ENCODE measurements at places on chromosomes 1 and 21.
A peak's percentile ranks its signal among the peaks of the same experiment; 100 is the strongest.

GRCh38 chr1:112172294-112172882 lies 182.9 kb upstream of the KCND3 start:
- DNase-seq: peak; percentile 37

DNA sequence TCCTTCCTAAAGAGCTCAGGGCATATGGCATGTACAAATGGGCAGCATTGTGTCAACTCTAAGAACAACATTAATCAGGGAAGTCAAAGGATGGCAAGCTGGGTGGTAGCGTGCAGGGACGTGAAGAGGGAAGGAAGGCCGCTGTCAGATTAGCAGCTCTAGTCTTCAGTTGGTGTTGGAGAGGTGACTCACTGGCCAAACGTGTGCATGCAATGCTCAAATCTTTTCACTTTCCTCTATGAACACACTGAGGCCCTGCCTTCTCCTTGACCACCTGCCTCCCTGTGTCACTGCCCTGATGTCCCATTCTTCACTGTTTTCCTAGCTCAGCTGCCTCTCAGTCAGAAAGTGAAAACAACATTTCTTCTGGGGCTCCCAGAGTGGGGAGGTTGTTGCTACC lies 5.9 kb upstream of the PIGR start:
- peak; percentile 89 for DNase-seq

DNA sequence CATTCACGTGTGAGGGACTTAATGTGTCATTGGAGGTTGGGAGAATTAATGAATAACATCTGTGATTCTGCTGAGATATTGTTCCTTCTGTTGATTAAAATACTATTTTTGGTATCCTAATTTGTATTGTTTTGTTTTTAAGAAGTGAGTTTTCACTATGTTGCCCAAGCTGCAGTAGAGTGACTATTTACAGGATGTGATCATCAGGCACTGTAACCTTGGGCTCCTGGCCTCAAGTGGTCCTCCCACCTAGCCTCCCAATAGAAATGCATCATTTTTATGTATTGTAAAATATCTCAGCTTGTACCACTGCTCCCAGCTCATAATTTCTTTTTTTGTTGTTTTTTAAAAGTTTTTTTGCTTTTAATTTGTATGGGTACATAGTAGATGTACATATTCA lies 14.3 kb downstream of the ALG6 start:
- DNase-seq: no peak

GRCh38 chr1:76864383-76864782 lies 2.9 kb upstream of the ST6GALNAC5 start:
- no peak for DNase-seq

- no peak for DNase-seq
Observed at GRCh38 chr1:14404862-14405301, 193.6 kb upstream of the KAZN start.

GRCh38 chr1:43505077-43505780 lies 25.5 kb upstream of the PTPRF start:
- DNase-seq: no peak

- DNase-seq: no peak
Observed at GRCh38 chr21:45278156-45278911, 9.4 kb downstream of the POFUT2 start.

- DNase-seq: no peak
Observed at GRCh38 chr1:52153898-52154297, 12.0 kb downstream of the ZFYVE9 start.

- DNase-seq: no peak
Observed at GRCh38 chr1:64041371-64042131, 161.9 kb upstream of the UBE2U start.

- no peak for DNase-seq
Observed at GRCh38 chr1:195981448-195982139, 626.6 kb downstream of the KCNT2 start.

DNA sequence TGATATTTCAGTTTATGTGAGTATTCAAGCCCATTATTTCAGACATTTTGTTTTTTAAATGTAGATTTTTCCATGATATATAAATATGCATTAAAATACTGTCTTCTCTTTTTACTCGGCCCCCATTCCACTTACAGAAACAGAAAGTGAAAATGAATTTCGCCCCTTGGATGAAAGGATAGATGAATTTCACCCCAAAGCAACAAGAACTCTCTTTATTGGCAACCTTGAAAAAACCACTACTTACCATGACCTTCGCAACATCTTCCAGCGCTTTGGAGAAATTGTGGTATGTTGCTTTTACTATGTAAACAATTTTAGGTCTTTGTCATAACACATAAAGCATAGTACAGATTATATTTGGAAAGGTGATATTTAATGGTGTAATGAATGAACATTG lies 59.9 kb downstream of the ZBTB17 start:
- DNase-seq: no peak

- no peak for DNase-seq
Observed at GRCh38 chr1:42689912-42690311, 7.7 kb downstream of the YBX1 start.

GRCh38 chr1:53129891-53130597 lies 12.4 kb downstream of the SLC1A7 start:
- no peak for DNase-seq

GRCh38 chr1:175361476-175361875 lies 168.9 kb upstream of the KIAA0040 start:
- DNase-seq: no peak
